H7 (cell line): ENCODE measurements at places on chromosomes 13 and 19. TPM values are rescaled to one million over a fixed set of nuclear protein-coding genes. Genes with fewer than 3 reads are reported as not detected.

The PCDH9 gene
- total RNA-seq, result 0.07 and 0.14 TPM in 2 replicates

The DACH1 gene
- total RNA-seq, result 0.28 TPM in 1 of 2 replicates, not detected in the other

The ACP7 gene
- total RNA-seq, result 0.14 TPM in 1 of 2 replicates, not detected in the other

The LILRB1 gene
- total RNA-seq, result not detected in 2 replicates

The GPR18 gene
- total RNA-seq, result 0.10 TPM in 1 of 2 replicates, not detected in the other

The ELAVL3 gene
- total RNA-seq, result 0.17 and 0.52 TPM in 2 replicates

GRCh38 chr19:19624032-19624570 is 3.9 kb downstream of the LPAR2 start:
- no peak for DNase-seq

DNA sequence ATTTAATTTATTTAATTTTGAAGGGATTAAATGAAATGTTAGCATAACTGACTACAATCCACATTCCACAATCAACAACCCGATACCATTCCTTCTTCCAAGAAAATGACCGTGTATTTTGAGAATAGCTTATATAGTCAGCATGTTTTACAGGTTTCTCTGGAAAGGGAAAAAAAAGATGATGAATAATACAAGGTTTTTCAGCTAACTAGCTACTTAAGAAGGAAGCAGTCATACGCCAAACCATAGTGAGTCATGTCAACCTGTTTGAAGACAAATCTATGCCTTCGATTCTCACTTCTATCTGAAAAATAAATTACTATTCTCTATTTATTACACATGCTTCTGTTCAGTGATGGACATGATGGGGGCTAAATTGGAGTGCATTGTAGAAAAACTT is 258.6 kb downstream of the EFNB2 start:
- DNase-seq, result no peak

DNA sequence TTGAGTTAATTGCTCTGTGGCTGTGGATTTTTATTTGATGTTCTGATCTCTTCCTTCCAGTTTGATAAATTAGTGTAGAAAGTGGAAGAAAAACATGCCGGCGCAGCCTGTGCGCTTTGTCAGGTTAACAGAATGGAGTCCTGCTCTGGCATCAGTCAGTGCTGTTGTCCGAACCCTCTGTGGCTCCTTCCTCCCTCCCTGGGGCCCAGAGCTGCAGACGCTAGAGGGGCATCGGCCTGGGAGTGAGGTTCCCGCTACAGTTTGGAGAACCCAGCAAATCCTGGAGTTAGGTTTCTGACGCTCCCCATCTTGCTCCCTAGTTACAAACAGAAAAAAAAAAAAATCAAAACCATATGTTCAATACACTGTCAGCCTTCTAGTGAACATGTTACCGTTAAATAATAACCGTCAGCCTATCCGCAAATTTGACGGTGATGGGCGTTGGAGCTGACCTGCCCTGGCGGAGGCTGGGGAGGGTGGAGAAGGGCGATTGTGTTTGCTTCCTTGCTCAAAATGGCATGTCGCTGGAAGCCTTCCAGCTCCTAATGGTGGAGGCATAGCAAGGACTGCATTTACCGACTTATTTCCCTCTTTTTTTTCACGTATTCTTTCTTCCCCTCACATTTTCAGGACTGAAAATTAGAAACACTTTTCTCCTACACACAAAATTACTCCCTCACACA is 13.6 kb downstream of the MBNL2 start:
- DNase-seq, result no peak

DNA sequence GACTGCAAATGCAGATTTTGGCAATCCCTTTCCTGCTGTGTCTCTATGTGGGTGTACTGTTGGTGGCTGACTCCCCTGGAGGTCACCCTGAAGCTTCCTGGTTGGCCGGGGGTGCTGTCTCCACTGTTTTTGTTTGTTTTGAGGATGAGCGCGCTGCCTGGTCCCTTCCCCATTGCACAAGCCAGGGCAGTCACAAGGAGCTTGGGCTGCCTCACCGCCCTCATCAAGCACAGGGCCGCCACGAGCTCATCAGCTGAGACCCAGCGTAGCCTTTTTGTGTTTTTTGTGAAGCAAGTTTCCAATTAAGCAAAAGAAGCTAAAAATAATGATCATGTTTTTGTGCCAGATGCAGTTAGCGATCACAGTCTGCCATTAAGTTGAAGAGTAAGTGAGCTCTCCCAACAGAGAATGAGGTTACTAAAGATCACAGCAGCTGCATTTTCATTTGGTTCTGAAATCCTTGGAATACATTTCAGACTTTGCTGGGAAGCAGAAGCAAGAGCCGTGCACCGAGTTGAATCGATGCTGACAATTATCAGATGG is 57.8 kb downstream of the GGACT start:
- peak; percentile 74 for DNase-seq

GRCh38 chr19:45162608-45163143 is 1.9 kb upstream of the NKPD1 start:
- no peak for DNase-seq

DNA sequence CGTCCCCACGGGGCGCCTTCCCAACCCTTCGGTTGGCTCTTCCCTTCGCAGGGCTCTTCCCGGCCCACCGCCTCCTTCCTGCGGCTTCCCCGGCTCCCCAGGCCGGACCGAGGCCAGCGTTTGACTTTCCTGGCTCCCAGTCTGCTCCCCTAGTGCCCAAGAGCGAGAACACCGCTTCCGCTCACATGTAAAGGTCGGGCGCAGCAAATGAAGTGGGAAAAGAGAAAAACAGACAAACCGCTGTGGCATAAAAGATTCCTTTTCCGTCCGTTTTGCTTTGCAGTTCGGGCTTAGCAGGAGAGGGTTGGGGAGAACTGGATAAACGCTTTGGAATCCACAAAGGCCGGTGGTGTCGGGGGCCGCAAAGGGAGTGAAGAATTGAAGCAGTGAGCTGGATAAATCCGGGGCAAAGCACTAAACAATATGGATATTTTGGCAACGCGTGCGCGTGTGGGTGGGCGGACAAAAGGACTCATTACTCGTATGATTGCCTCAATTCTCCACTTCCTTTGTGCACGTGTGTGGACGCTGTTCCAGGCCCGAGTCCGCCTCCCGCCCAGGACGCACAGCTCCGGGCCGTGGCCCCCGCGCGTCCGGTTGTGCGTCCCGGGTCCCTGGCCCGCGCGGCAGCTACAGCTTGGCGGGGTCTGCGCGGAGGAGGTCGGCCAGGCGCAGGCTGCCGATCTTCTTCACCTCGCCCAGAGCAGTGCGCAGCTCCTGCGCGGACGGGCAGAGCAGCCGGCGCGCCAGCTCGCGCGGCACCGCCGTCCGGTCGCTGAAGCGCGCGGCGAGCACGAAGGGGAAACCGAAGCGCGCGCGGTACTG is 8.6 kb upstream of the CDX2 start:
- DNase-seq, result peak; percentile 84

DNA sequence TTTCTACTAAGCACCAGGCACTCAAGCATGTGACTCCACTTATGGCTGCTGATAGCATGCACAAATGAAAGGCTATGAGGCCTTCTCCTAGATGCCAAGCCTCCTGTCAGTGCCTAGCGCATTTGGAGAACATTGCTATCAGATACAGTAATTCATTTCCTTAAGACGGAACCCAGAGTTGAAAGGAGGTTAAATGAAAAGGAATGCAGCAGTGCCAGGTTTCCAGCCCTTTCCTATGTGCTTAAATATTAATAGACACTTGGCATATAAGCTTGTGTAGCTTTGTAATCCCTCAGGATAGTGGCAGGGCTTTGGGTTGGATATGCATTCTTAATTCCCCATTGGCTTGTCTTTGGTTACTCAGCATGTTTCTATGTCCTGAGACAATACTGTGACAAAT is 140.1 kb upstream of the FRY start:
- no peak for DNase-seq

GRCh38 chr13:48775804-48776203 is 122.1 kb downstream of the CYSLTR2 start:
- DNase-seq, result no peak

DNA sequence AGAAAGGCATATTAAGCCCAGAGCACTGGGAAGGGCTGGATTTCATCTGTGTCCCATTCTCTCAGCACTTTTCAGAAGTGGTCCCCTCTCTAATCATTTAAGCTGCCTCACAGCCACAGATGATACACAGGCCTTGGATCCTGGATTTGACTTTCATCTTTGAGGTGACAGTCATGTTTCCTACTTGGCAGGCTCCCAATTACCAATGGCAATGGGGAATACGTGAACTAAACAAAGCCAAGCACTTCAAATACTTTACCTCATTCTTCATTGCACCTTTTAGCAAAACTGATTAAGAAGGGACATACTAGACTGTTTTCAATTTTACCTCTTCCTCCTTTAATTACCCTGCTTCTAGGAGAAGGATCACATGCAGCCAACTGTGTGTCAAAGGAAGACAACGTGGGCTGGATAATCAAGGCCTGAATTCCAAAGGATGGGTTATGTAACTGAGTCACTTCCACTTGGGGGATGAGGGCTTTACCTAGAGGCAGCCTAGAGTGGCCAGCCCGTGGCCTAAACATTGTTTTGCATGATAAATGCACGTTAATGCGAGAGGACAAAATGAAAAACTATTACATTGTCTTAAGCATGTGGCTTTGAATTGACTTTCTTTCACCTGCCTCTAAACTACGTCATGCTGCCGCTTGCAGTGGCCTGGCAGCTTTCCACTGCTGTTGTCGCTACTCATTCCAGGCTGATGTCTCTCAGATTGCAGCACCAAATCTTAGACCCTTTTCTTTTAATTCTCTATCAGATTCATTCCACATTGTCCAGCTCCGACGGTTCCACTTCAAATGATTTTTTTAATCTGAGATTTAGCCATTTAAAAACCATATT is 95.0 kb downstream of the KCTD12 start:
- DNase-seq, result no peak

- DNase-seq, result no peak
These were observed 237.3 kb upstream of the GPC6 start for GRCh38 chr13:92989301-92989700.

DNA sequence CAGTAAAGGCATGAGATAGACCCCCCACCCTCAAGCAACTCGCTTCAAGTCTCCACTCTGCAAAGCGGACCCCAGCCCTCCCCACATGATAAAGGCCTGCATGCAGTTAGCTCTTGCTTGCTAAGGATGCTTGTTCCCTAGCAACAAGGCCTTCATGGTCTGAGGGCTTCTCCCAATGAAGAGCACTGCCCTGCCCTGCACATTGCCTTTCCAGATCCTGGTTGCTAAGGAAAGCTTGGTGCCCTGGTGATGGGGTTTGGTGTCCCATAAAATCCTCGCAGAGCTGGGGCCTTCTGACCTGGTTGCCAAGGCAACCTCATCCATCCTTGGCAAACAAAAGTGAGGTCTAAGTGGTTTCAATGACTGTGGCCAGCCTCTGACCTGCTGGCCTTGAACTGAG is 6.0 kb downstream of the DBP start:
- DNase-seq, result no peak

DNA sequence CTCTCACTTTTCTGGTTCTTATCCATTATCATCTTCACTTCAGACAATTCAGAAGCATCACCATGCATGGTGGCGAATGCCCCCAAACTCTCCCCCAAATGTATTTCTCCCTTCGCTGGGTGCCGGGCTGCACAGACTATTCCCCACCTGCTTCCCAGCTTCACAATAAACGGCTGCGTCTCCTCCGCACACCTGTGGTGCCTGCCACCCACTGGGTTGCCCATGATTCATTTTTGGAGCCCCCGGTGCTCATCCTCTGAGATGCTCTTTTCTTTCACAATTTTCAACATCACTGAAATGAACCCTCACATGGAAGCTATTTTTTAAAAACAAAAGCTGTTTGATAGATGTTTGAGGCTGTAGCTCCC is 2.8 kb upstream of the F10 start:
- peak; percentile 29 for DNase-seq

DNA sequence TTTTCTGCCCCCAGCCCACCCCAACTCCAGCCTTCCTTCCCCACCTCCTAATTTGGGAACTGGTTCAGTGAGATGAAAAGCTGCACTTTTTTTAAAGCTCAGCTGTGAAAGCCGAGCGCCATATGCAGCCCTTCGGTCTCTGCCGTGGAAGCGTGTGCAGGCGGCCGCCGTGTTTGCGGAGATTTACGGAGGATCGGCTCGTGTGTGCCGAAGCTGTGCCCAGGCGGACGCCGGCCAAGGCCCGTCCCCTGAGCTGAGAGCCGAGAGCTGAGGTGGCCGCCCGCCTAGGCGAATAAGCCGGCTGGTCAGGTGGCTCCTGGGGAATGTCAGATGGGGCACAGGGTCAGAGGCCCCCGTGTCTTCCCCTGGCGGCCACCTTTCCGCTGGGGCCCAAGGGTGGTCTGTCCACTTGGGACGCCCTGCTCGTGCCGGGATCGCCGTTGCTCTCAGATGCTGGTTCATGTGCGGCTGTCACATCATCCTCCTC is 78.7 kb downstream of the ZNF536 start:
- peak; percentile 69 for DNase-seq

GRCh38 chr13:88411696-88412095 is 740.5 kb downstream of the SLITRK5 start:
- no peak for DNase-seq

GRCh38 chr13:28396053-28396452 is 98.9 kb downstream of the FLT1 start:
- DNase-seq, result no peak

DNA sequence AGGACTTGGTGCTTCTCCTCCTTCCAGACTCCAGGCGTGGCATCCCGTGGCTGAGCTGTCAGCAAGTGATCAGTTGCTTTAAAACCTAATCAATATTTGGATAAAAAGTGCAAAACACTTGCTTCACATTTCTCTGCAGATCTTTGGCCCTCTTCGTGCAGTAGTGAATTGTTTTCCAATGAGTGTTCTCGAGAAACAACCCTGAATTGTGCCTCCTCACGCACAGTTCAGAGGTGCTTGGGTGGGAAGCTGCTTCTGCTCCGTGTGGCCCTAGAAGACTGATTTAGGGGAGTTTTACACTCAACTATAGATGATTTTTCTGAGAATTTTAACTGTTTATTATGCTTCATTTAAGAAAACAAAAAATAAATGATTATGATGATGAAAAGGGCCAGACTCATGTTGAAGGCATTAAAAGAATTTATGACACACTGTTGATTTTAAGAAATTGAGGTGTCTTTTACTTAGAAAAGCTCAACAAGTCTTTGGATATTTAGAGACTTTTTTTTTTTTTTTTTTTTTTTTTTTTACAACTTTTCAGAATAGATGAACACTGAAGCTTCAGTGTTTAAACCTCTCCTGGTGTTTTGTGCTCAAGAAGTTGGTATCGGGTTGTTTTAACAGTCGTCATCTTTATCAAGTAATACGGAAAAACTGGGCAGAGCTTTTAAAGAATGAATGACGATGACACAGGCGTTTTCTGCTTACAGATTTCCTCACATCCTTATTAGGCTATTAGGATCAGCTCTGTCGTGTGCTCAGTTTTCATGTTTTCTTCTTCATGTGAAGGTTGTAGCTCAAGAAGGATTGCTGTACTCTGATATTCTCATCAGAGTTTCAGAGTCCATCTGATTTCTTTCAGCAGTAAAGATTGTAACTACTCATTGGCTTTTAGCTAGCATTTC is 39.5 kb upstream of the TEX29 start:
- DNase-seq, result no peak

DNA sequence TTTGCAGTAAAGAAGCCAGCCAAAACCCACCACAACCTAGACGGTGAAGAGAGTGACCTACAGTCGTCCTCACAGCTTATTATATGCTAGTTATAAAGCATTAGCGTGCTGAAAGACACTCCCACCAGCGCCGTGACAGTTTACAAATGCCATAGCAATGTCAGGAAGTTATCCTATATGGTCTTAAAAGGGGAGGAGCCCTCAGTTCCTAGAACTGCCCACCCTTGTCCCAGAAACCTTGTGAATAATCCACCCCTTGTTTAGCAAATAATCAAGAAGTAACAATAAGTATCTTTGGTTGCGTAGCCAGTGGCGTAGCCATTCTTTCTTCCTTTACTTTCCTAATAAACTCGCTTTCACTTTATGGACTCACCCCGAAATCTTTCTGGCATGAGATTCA is 227.9 kb upstream of the ARGLU1 start:
- DNase-seq, result no peak

- DNase-seq, result no peak
These were observed 321.1 kb upstream of the EDNRB start for GRCh38 chr13:78239714-78240113.

- peak; percentile 89 for DNase-seq
These were observed 4.4 kb upstream of the ZNF681 start for GRCh38 chr19:23762884-23763711.
